ENCODE measurements at places on chromosomes 12 and 14.

DNA sequence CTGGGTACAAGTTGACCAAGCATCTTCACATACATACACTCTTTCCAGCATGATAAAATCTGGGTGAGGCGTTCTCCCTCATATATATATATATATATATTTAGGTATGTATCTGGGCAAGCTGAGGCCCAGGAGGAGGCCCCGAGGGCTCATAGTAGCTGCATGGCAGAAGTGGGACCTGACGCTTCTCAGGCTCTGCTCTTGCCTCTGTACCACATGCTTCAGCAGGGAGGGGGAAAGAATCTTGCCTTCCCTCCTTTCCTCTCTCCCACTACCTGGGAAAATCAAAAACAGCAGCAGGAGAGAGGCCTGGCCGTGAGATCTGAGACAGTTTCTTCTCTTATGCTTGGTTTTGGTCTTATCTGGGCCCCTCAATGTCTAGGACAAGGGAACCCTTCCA lies 9.2 kb downstream of the PPP1R1A start:
- no peaks in the 10 kb centered on the region for H3K4me1 ChIP-seq
- no peaks in the 10 kb centered on the region for H3K27me3 ChIP-seq
- H3K27ac ChIP-seq: no peak overlapping the region
- no peak overlapping the region for H3K4me3 ChIP-seq
- no peaks in the 10 kb centered on the region for H3K36me3 ChIP-seq

DNA sequence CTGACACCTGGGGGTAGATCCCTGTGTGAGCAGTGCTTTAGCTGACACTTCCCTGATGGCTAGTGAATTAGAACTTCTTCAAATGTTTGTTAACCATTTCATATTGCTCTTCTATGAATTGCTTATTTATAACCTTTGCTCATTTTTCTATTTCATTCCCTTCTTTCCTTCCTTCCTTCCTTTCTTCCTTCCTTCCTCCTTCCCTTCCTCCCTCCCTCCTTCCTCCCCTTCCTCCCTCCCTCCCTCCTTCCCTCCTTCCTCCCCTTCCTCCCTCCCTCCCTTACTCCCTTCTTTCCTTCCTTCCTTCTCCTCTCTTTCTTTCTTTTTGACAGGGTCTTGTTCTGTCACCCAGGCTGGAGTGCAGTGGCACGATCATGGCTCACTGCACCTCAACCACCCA lies 23.3 kb upstream of the CEP170B start:
- DNase-seq: no peak
- no peak overlapping the region for H3K4me3 ChIP-seq
- H3K4me1 ChIP-seq: peaks cover 14% of the 10 kb centered on the region
- H3K27me3 ChIP-seq: no peaks in the 10 kb centered on the region
- no peaks in the 10 kb centered on the region for H3K36me3 ChIP-seq
- H3K27ac ChIP-seq: no peak overlapping the region

GRCh38 chr14:101473045-101473729 lies 88.1 kb upstream of the DIO3 start:
- peaks cover 14% of the 10 kb centered on the region for H3K4me1 ChIP-seq
- DNase-seq: no peak
- no peaks in the 10 kb centered on the region for H3K36me3 ChIP-seq
- H3K27me3 ChIP-seq: no peaks in the 10 kb centered on the region
- no peak overlapping the region for H3K4me3 ChIP-seq
- H3K27ac ChIP-seq: no peak overlapping the region

- no peaks in the 10 kb centered on the region for H3K36me3 ChIP-seq
- DNase-seq: no peak
- H3K27me3 ChIP-seq: no peaks in the 10 kb centered on the region
- H3K4me3 ChIP-seq: no peak overlapping the region
Measured at GRCh38 chr12:108399514-108399913, 60.4 kb upstream of the CMKLR1 start.

DNA sequence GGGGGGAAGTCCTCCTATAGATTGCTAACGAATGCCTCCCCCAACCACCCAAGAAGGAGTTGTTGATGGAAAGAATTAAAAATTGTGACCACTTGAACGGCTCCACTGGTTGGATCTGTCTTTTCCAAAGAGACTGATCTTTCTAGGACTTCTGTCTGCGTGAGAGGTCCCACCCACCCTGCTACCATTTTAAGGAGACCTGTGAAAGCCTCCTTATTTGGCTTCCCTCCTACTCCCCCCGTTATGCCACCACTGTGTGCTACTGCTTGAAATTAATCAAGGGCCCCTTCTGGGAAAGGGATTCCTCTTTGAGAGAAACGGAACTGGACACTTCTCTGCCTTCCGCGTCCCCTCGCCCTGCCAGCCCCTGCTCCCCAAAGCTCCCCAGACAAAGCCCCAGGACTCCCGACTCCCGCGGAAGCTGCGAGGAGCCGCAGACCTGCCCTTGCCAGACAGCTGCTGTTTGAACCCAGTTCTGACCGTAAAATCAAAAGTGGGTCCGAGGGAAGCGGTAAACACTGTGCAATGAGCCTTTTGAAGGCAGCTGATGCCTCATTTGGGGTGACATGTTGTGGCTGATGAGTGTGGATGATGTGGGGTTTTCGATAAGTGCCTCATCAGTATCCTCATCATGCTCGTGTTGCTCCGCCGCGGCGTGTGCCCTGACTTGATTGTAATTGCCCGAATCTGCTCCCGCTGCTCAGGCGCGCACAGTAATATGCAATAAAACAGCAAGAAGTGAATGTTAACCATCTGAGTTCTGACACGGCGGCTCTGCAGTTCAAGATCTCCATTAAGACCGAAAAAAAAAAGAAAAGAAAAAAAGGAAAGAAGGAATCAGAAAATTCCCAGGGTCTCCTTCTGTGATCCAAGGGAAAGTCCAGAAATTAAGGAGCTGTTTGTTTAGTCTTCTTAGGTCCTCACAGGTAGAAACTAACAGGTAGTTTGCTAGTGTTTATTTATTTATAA lies 48.2 kb downstream of the MBIP start:
- H3K27ac ChIP-seq: no peak overlapping the region
- no peaks in the 10 kb centered on the region for H3K27me3 ChIP-seq
- no peaks in the 10 kb centered on the region for H3K4me1 ChIP-seq
- DNase-seq: no peak

DNA sequence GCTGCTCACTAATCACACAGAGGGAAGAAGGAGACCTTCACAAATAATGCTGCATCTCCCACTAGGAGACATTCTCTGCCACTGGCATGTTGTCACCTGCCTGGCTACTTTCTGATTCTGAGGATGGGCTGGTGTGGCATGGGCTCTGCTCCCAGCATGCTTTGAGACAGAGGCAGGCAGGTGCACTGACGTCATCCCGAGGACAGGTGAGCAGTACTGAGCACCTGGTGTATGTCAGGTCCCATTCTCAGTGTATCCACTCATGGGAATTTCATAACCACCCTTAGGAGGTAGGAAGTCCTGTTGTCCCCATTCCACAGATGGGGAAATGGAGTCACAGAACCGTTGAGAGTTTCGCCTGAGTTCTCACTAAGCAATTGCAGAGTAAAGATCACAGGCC lies 597.9 kb downstream of the VRK1 start:
- no peak for DNase-seq
- no peak overlapping the region for H3K27ac ChIP-seq
- H3K27me3 ChIP-seq: no peaks in the 10 kb centered on the region
- H3K4me1 ChIP-seq: no peaks in the 10 kb centered on the region
- no peaks in the 10 kb centered on the region for H3K36me3 ChIP-seq
- no peak overlapping the region for H3K4me3 ChIP-seq
